ENCODE measurements at places on chromosomes 13 and 19. TPM values are rescaled to one million over a fixed set of nuclear protein-coding genes. Genes with fewer than 3 reads are reported as not detected.

- DNase-seq, result no peak
These were observed 6.2 kb downstream of the KCNJ14 start for GRCh38 chr19:48461651-48461981.

DNA sequence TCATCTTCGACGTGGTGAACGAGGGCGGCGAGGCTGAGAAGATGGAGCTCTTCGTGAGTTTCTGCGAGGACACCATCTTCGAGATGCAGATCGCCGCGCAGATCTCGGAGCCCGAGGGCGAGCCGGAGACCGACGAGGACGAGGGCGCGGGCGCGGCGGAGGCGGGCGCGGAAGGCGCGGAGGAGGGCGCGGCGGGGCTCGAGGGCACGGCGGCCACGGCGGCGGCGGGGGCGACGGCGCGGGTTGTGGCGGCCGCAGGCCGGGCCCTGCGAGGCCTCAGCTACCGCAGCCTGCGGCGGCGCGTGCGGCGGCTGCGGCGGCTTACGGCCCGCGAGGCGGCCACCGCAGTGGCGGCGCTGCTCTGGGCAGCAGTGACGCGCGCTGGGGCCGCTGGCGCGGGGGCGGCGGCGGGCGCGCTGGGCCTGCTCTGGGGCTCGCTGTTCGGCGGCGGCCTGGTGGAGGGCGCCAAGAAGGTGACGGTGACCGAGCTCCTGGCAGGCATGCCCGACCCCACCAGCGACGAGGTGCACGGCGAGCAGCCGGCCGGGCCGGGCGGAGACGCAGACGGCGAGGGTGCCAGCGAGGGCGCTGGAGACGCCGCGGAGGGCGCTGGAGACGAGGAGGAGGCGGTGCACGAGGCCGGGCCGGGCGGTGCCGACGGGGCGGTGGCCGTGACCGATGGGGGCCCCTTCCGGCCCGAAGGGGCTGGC is 52.6 kb downstream of the MAP4K1 start:
- DNase-seq, result no peak

GRCh38 chr13:105338773-105339172 is 1196.7 kb downstream of the EFNB2 start:
- DNase-seq, result no peak

GRCh38 chr13:45594764-45595163 is 20.8 kb downstream of the ERICH6B start:
- no peak for DNase-seq

DNA sequence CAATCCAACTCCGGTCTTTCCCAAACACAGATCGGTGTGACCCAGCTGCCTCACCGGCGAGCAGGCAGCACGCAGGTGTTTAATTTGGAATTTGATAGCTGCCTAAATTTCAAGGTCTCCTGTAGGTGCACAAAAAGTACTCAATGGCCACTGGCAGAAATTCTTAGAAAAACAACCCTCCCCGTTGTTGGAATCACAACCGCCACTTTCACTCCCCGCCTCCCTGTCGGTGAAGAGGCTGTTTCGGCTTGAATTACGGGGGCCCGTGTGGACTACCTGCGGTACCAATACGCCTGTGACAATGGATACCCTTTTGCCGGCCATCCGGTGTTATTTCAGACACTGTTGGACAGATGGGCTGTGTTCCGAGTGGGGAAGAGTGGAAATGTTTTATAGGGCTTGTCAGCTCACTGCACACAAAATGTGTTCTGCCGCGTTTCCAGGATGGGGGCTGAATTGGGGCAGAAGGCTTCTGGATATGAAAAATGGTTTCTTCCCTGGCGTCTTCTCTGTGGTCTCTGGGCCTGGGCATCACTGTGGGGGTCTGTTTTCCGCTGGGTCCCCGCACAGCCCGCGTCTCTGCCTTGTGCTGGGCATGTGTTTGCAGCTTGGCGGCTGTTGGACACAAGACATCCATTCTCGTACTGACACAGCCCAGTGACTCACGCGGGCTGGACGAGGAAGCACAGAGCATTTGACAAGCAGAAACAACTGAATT is 45.4 kb downstream of the ZIC5 start:
- no peak for DNase-seq

DNA sequence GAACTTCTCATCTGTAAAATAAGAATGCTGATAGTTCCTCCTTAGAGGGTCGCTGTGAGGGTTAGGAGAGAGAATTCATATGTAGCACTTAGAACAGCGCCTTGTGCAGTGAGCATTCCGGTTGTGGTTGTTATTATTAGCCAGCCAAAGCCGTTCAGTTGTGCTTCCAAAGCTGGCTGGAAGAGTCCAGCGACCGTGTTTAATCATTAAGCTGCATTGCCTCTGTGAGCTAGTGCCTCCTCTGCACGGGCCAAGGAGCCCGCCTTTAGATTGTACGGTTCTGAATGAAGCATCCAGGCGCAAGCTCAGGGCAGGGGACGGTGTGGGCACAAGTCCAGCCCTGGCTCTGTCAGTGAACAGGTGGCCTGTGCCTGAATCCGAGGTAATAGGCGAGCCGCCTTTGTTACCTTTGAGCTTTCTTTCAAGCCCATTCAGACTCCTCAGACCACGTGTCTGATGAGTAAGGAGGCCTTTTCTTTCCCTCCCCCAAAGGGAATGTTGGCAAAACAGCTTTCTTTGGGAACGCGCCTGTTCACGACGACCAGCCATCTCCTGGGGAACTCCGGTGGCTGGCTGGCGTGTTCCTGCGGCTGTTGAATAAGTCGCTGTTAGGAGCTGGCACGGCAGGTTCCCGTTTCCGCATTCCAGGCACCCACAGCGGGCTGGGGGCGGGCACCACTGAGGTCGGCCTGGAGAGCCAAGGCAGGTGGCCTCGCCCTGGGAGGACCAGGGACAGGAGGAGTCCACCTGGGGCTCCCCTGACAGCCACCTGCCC is 25.1 kb downstream of the SIPA1L3 start:
- DNase-seq, result no peak

DNA sequence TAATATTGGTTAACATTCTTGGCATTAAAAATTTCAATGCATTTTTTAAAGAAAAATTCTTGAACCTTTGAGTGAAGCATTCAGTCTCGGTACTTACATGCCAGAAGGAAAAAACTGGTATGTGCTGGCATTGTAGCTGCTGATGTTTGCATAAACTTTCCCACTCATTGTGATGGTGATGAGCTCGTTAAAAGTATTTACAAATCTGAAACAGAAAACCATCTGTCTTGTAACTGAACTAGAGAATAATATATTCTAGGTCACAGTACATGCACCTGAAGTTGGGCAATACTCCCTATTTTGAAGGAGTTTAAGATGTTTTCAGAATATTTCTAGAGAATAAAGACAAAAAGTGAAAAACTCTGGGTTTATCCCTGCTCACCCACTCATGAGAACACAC is 64.1 kb downstream of the SLC15A1 start:
- no peak for DNase-seq

The LPAR6 gene
- 85.4 TPM for total RNA-seq

The ZNF563 gene
- 1.2 TPM for total RNA-seq

The EFNB2 gene
- total RNA-seq, result 0.49 TPM

The SIGLEC10 gene
- 0.25 TPM for total RNA-seq
